ENCODE measurements at places on chromosomes 3 and 15.

DNA sequence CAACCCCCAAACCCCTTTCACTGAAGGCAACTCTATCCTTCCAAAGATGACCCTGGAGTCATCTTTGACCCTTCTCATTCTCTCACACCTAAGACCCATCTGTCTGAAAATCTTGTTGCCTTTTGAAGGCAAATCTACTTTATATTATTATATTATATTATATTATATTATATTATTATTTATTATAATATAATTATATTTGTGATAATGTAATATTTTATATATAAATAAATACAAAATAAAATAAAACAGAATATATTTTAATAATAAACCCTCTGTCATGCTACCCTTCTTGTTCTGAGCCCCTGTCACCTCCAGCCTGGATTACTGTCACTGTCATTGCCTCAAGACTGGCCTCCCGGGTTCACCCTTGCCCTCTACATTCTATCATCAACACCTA is 5.0 kb upstream of the PROK2 start:
- DNase-seq: no peak

DNA sequence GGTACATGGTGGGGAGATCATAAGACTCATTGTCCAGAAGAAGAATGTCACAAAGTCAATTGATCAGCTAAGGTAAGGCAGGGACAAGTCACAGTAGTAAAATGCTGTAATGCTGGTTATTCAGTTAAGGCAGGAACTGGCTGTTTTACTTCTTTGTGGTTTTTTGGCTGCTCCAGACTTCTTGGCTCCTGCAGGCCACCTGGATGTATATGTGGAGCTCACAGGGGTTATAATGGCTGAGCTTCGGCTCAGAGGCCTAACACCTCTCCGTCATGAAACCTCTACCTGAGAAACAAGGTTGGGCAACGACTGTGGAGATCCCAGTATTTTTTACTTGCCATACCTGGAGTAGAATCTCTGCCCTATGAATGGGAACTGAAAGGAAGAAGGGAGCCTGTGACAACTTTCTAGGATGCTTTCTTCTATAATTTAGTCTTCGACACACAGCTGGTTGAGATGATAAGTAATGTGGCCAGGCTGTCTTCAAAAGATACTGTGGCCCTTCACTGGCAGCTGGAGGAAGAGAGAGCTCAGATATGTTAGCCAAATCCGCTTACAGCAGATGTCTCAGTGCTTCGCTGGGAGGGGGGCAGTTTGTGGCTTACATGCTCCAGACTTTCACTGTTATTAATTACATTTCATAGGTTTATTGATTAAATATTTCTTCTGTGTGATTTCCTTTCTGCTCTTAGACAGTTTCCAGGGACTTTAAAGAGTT is 887.8 kb downstream of the IGSF11 start:
- no peak for DNase-seq

GRCh38 chr15:85394554-85395333 is 14.3 kb downstream of the AKAP13 start:
- DNase-seq: no peak

- no peak for DNase-seq
These were observed 31.6 kb downstream of the PYDC2 start for GRCh38 chr3:191492601-191493000.

GRCh38 chr3:59127071-59127470 is 77.2 kb upstream of the CFAP20DC start:
- DNase-seq: no peak

DNA sequence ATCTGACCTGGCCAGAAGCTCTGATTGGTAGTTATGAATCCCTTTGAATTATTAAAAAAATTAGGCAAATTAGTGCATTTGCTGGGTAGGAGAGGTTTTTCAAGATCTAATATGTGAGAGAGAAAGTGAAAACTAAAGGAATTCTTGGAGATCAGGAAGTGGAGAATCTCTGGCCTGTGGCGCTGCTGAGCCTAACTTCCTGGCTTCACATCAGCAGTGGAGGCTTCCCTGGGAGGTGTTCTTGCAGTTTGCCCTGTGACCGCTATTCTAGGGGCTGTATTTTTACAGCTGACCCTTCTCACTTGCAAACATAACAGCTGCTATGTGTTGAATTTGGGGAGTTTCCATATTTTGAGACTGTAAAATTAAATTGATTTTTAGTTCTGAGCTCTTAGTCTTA is 166.4 kb downstream of the ATG7 start:
- no peak for DNase-seq
